ENCODE measurements at places on chromosomes 5 and 9. TPM values are rescaled to one million over a fixed set of nuclear protein-coding genes. Genes with fewer than 3 reads are reported as not detected.

DNA sequence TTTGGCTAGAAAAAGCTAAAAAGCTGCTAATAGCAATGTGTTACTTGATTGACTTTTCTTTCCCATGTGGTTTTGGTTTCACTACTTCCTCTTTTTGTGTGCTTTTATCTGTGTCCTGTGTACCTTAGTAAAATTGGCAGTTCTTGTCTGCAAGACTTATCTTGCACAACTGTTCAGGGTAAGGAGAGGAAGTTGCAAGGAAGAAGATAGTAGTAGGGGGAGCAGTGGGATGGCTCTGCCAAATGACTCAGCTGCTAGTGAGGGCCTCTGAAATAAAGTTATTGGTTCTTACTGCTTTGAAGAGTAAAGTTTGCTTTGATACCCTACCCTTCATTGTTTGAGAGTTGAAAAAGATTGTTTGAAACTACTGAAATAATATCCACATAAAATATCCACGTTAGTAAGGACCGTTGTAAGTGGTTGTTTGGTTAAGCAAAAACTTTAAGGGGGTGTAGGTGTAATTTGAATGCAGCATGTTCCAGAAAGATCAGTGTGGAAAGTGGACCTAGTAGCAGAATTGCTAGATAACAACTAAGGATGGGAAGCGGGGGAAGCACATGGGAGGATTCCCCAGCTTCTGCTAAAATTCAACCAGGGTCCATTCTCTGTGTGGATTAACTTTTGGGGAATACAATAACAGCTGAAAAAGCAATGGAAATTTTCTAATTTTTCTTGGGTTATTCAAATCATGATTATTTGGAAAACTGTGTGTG lies 123.5 kb downstream of the SCAMP1 start:
- H3K4me3 ChIP-seq = no peak overlapping the region
- peaks cover 9% of the 10 kb centered on the region for H3K4me1 ChIP-seq
- no peaks in the 10 kb centered on the region for H3K27me3 ChIP-seq
- no peaks in the 10 kb centered on the region for H3K36me3 ChIP-seq

DNA sequence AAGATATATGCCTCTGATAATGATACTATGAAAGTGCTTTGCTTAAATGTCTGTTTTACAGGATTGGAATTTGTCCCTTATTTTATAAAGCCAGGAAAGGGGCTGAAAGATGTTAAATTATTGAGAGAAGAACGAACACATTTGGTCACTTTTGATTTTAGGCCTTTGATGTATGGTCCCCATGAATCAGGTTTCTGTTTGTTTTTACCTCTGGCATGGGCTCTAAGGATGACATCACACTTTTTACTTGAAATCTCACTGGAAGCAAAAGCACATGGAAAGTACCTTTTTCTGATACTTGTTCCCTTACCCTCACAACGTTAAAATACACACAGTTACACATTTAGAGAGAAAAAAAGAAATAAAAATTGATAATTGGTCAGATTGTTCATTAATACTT lies 6.9 kb downstream of the OTULIN start:
- no peak overlapping the region for H3K4me3 ChIP-seq
- H3K36me3 ChIP-seq = no peaks in the 10 kb centered on the region
- peak overlapping the region; percentile 50 for H3K27ac ChIP-seq
- H3K4me1 ChIP-seq = peaks cover 98% of the 10 kb centered on the region
- DNase-seq = peak; percentile 45

Gene F12
- not detected for total RNA-seq

Gene PCDHA13
- not detected for total RNA-seq

GRCh38 chr5:94361832-94362796 lies 256.3 kb downstream of the KIAA0825 start:
- H3K36me3 ChIP-seq = no peaks in the 10 kb centered on the region
- H3K27me3 ChIP-seq = no peaks in the 10 kb centered on the region
- no peak overlapping the region for H3K4me3 ChIP-seq
- no peak overlapping the region for H3K27ac ChIP-seq

- no peaks in the 10 kb centered on the region for H3K36me3 ChIP-seq
- no peak for DNase-seq
- no peaks in the 10 kb centered on the region for H3K4me1 ChIP-seq
- no peak overlapping the region for H3K27ac ChIP-seq
- no peaks in the 10 kb centered on the region for H3K27me3 ChIP-seq
Observed at GRCh38 chr5:172200476-172200875, 6.5 kb downstream of the EFCAB9 start.

DNA sequence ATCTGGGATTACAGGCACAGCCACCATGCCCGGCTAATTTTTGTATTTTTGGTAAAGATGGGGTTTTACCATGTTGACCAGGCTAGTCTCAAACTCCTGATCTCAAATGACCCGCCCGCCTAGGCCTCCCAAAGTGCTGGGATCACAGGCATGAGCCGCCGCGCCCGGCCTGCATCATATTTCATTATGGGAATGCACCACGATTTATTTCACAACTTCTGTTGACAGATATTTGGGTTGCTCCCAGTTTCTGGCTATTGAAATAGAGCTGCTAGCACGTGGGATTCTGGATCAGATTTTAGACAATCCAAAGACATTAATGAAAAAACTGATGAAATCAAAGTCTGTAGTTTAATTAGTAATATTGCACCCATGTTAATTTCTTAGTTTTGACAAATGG lies 48.4 kb upstream of the FUBP3 start:
- no peak overlapping the region for H3K4me3 ChIP-seq
- H3K36me3 ChIP-seq = no peaks in the 10 kb centered on the region
- no peak overlapping the region for H3K27ac ChIP-seq
- H3K27me3 ChIP-seq = peaks cover 6% of the 10 kb centered on the region
- DNase-seq = no peak

- H3K4me3 ChIP-seq = no peak overlapping the region
- no peaks in the 10 kb centered on the region for H3K27me3 ChIP-seq
- H3K27ac ChIP-seq = no peak overlapping the region
- no peaks in the 10 kb centered on the region for H3K4me1 ChIP-seq
Observed at GRCh38 chr9:91451431-91452270, 28.0 kb upstream of the NFIL3 start.

DNA sequence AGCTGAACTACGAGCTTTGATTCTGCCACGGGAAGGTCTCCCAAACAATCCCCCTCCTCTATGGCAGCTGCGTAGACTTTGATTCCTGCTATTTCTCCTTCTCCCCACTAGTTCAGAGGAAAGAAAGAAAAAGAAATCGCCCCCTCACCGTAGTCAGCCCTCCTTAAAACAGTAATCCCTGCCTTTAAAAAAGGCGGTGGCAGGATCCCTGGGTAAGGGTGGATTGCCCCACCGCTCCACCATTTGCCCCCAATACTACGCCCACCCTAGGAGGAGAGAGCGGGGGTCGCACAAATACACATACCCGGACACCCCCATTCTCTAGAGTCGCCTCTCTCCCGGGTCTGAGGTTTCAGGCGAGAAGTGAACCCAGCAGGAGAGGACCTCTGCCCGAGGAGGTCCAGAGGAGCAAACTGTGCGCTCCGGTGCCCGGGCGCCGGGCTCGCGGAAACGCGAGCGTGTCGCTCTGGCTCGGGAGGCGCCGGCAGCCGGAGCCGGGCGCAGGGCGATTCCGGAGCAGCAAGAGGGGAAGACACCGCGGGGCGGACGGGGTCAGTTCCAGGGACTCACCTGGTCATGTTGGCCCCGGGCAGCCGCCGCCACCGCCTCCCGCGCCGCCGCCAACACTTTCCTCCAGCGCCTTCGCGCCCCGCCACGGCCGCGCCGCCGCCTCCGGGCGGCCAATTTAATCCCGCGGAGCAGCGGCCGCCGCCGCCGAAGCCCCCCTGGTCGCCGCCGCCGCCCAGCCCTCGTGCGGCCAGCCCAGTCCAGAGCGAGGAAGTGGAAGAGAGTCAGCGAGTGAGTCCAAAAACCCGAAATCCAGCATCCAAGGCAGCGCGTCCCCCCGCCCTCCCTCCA lies 1057.7 kb upstream of the DMAC1 start:
- peaks cover 6% of the 10 kb centered on the region for H3K4me1 ChIP-seq
- no peaks in the 10 kb centered on the region for H3K36me3 ChIP-seq
- DNase-seq = no peak

Gene SHB
- 1.3 TPM for total RNA-seq

DNA sequence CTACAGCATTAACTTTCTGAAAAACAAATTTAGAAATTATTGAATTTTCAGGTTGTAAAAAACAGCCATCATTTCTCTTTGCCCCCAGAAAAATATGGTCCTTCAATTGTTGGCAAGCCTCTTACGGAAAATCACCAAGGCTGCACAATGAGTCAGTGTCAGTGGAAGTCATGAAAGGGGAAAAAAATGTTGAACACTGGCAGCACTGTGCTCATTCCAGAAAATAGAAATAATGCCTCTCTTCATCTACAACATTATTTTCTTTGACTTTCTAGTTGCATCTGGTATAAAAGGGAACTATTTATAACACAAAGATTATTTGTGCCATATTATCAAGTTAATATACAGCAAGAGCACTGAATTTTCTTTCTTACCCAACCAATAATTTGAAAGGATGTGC lies 26.7 kb upstream of the STK32A start:
- no peak overlapping the region for H3K27ac ChIP-seq
- DNase-seq = no peak
- no peaks in the 10 kb centered on the region for H3K27me3 ChIP-seq
- H3K4me3 ChIP-seq = no peak overlapping the region

Gene AJM1
- total RNA-seq = 2.4 TPM

Gene BNC2
- not detected for total RNA-seq

Gene AQP3
- total RNA-seq = 172 TPM

DNA sequence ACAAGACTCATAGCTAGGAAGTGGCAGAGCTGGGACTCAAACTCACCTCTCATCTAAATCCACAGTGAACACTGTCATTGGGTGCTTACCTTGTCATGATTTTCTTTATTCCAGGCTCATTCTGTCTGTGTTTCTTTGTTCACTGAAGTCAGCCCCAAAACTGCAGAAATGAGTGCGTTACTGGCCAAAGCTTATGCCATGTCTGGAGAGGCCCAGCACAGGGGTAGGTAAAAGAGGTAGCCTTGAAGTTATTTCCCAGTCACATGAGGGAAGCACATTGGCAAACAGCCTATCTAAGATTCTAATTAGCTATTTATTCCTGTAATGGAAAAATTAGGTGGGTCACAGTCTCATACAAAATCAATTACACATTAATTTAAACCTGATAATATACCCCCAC lies 29.8 kb downstream of the TTC23L start:
- H3K27me3 ChIP-seq = no peaks in the 10 kb centered on the region
- no peaks in the 10 kb centered on the region for H3K36me3 ChIP-seq
- no peaks in the 10 kb centered on the region for H3K4me1 ChIP-seq
- no peak overlapping the region for H3K27ac ChIP-seq
- DNase-seq = no peak
- no peak overlapping the region for H3K4me3 ChIP-seq

GRCh38 chr5:134462761-134463160 lies 51.1 kb upstream of the CDKN2AIPNL start:
- H3K4me1 ChIP-seq = peaks cover 21% of the 10 kb centered on the region
- no peaks in the 10 kb centered on the region for H3K36me3 ChIP-seq
- no peak overlapping the region for H3K27ac ChIP-seq
- no peak overlapping the region for H3K4me3 ChIP-seq

- H3K4me1 ChIP-seq = no peaks in the 10 kb centered on the region
- no peak overlapping the region for H3K27ac ChIP-seq
- H3K27me3 ChIP-seq = no peaks in the 10 kb centered on the region
- H3K36me3 ChIP-seq = no peaks in the 10 kb centered on the region
- H3K4me3 ChIP-seq = no peak overlapping the region
Observed at GRCh38 chr9:115628426-115628825, 510.5 kb upstream of the TNC start.

- H3K4me1 ChIP-seq = no peaks in the 10 kb centered on the region
- H3K36me3 ChIP-seq = no peaks in the 10 kb centered on the region
- H3K27me3 ChIP-seq = no peaks in the 10 kb centered on the region
Observed at GRCh38 chr5:125848751-125849150, 574.5 kb upstream of the GRAMD2B start.

Gene FGD3
- 256 TPM for total RNA-seq

DNA sequence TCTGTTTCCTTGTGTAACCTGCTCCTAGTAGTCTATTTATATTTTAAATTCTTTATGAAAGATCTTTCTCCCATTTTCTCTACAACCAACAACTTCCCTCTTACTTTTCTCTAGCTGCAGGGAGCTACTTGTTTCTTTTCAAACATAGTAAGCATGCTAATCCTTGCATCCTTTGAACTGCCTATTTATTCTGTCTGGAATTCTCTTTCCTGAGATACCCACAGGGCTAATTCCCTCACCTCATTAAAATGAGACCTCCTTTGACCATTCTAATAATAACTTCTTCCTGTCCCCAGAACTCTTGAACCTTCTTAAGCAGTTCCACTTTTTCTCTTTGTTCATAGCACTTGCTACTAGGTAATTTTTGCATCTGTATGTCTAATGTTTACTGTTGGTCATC lies 620.6 kb upstream of the CDH18 start:
- no peak overlapping the region for H3K4me3 ChIP-seq
- no peak overlapping the region for H3K27ac ChIP-seq
- H3K4me1 ChIP-seq = no peaks in the 10 kb centered on the region
- no peaks in the 10 kb centered on the region for H3K36me3 ChIP-seq
- no peak for DNase-seq

Gene THBS4
- 0.47 TPM for total RNA-seq

Gene MOB3B
- total RNA-seq = 0.64 TPM

GRCh38 chr5:68269820-68270219 lies 54.3 kb downstream of the PIK3R1 start:
- H3K27ac ChIP-seq = no peak overlapping the region
- H3K4me1 ChIP-seq = peaks cover 99% of the 10 kb centered on the region
- DNase-seq = no peak
- no peak overlapping the region for H3K4me3 ChIP-seq

Gene IL4
- total RNA-seq = not detected

- DNase-seq = no peak
- no peaks in the 10 kb centered on the region for H3K4me1 ChIP-seq
- H3K36me3 ChIP-seq = no peaks in the 10 kb centered on the region
- H3K4me3 ChIP-seq = no peak overlapping the region
- no peak overlapping the region for H3K27ac ChIP-seq
Observed at GRCh38 chr5:54243483-54244080, 66.8 kb downstream of the ARL15 start.

Gene CD14
- 5.2 TPM for total RNA-seq

Gene F2RL1
- 5.5 TPM for total RNA-seq

Gene TLX3
- not detected for total RNA-seq

DNA sequence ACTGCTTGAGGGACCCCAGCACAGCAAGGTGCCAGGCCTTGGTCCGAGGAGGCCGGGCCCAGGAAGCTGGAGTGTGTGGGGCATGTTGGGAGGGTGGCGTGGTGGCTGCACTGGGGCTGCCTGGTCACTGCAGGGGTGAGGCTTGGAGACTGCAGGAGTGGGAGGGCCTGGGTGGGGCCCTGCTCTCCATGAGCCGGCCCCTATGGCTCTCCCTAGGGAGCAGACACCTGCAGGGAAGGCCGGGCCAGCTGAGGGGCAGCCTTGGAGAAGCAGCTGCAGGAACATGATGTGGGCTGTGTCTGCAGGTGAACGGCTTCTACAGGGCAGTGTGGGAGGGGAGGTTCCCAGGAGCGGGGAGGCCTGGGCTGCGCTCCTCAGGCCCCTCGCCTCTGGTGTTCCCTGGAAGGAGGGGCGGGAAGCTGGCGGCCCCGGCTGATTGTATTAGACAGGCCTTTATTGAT lies 41.7 kb upstream of the TMEM250 start:
- H3K4me3 ChIP-seq = no peak overlapping the region
- no peaks in the 10 kb centered on the region for H3K4me1 ChIP-seq
- no peaks in the 10 kb centered on the region for H3K36me3 ChIP-seq
- no peak for DNase-seq
- no peak overlapping the region for H3K27ac ChIP-seq

- no peak for DNase-seq
- no peaks in the 10 kb centered on the region for H3K4me1 ChIP-seq
- H3K27me3 ChIP-seq = no peaks in the 10 kb centered on the region
- H3K4me3 ChIP-seq = no peak overlapping the region
- no peaks in the 10 kb centered on the region for H3K36me3 ChIP-seq
- H3K27ac ChIP-seq = no peak overlapping the region
Observed at GRCh38 chr5:13477118-13477737, 467.3 kb downstream of the DNAH5 start.
